ENCODE measurements at places on chromosomes 3 and 15.

DNA sequence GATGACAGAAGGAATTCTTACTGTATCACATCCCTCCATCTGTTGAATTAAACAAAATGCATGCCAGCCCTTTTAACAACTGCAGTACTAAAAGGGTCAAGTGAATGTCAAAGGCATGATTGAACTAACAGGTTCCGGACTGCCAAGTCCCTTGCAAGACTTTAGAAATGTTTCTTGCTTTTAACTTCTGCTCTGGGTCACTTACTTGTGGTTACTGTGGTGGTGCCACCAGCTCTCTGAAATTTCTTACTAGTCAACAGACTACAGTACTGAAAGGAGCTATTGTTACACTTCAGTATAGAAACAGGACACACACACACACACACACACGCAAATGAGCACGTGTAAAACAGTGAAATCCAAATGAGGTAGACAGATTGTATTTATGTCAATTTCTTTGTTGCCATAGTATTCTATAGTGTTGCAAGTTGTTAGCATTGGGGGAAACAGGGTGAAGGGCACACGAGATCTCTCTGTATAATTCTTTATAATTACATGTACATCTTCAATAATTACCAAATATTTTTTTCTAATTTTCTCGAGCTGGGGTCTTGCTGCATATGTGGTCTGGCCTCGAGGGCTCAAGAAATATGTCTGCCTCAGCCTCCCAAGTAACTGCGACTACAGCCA, 79.9 kb upstream of the SLC25A26 start:
- no peak for DNase-seq

DNA sequence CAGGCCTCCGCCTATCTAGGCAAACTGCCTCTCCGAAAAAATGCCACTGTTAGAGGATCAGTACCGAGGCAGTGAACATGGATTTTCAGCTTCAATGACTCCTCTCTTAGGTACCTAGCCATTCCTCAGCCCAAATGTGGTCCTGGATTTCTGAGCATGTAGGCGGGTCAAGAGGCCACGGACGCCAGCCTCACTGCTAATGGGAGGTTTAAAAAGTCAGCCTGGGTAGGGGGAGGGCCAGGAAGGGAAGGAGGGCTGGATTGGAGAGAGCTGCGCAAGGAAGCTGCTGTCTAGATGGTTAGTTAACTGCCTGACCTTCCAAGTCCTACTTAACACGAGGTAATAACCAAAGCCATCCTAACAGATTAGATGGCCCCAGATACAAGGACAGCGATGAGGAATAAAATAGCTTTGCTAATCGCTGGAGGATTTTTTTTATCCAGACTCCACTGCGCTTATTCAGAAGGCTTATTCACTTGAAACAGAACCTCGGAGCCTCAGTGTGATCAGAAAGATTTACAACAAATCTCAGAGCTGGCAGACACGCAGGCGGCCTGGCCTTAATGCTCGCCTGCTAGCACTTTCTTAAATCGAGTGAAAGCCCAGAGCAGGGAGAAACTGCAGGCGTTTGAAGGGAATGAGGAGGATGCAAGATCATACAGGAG, 34.3 kb downstream of the TLE3 start:
- no peak for DNase-seq

GRCh38 chr15:57476533-57476975, 100.2 kb downstream of the CGNL1 start:
- no peak for DNase-seq

- no peak for DNase-seq
Measured at GRCh38 chr3:168959731-168960130, 703.8 kb downstream of the MECOM start.

DNA sequence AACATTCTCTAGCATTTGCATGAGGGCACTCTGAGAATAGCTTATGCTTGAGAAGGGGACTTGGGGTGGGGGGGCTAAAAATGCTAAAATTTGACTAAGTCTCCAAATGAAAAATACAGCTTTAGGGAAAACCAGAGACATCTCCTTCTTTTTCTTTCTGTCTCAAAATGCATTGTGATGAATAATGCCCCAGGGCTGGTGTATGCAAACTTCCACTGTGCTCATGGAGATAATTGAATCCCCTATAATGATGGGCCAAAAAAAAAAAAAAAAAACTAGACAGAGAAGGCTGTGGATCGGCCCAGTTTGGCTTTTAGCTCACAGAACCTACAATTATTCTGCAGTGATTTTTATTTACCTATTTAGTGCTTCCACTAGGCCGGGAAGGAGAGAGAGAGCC, 147.9 kb upstream of the RORA start:
- no peak for DNase-seq

DNA sequence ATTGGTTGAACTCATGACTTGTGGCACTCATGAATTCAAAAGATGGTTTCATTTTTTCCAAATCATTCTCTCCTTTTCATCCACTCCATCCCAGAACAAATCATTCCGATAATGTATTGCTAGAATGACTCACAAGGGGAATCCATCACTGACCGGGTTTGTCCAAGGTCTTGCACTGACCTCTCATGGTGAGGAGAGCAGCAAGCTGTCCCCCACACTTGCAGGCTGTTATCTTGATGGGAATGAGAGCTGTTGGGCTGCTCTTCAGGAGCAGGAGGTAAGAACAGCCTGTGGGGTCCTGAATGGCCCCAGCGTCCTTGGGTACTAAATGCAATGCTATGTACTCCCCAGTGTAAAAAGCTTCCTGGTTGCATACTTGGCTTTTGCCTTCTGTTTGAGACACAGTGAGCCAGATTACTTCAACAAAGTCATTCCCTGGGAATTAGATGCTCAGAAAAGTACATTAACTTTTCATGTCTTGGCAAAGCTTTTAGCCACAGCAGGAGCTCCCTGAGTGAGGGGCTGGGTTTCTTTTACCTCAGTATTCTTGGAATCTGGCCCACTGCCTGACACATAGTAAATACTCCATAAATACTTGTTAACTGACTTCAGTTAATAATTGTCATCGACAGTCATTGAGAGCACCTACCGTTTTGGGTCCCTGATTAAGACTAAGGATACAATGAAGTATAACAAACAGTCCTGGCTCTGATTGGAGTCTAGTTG, 24.1 kb downstream of the CCNL1 start:
- no peak for DNase-seq

DNA sequence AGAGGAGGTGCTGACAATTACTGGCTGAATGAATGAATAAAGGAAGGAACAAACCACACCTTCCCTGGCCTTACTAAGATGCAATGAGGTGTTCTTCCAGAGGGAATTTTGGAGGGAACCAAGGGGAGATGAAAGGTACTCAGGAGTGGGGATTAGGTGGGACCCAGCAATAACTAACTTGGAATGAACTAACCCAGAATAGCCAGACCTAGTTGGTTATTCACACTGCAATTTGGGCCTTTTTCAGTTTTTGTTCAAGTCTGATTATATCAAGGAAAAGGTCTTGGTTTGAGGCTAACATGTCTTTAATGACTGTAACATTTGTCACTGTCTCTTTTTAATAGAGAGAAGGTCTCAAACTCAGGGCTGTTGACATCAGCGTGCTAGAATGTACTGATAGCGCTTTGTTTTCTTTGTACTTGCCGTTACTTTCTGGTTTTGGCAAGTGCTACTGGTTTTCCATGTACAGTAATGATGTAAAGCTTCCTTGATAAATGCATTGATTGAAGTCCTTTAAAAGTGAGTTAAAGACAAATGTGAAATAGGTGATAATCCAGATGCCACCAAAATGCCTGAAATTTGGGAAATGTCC, 3.2 kb upstream of the PLXND1 start:
- no peak for DNase-seq

- DNase-seq: no peak
Measured at GRCh38 chr15:58307313-58307961, 124.4 kb upstream of the LIPC start.

DNA sequence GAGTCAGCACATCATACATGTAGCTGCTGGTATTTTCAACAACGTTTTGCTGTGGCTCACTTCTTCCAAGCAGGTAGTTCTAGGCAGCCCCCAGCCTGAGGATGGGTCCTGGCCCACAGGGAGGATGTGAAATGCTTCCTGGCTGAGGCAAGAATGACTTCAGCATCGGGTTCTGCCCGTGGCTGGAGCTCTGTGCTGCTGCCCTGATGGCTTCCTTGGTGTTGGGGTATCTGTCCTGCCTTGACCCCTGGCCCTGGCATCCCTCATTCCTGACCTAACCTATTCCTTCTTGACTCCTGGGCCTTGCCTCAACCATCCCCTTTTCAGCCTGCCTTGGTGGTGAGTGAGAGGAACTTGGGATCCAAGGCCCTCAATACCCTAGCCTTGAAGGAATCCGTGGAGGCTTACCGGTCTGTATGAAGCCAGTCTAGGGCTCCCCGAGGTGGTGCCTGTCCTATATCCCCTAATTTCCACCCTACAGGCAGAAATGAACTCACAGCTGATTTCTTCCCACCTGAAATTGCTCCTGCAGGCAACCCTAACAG, 300.6 kb downstream of the TLE3 start:
- DNase-seq: no peak

- peak; percentile 76 for DNase-seq
Measured at GRCh38 chr3:172294223-172294806, 153.9 kb downstream of the GHSR start.

DNA sequence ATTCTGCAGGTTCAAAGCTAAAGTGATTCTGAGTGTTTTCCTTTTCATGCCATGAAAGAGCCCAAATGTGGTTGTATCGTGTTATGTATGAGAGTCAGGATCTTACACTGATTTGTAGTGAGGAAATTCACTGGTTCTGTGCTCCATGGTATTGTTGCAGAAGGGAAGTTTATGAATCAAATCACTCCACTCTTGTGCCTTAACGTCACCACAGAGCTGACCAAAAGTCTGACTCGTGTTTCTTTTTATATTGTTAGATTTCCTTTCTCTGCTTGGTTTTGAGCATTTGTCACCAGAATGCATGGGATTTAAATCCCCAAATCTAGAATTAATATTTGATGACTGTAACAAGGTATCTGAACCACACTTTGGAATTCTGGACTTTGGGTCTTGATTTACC, 29.1 kb upstream of the SLC30A4 start:
- peak; percentile 1 for DNase-seq

DNA sequence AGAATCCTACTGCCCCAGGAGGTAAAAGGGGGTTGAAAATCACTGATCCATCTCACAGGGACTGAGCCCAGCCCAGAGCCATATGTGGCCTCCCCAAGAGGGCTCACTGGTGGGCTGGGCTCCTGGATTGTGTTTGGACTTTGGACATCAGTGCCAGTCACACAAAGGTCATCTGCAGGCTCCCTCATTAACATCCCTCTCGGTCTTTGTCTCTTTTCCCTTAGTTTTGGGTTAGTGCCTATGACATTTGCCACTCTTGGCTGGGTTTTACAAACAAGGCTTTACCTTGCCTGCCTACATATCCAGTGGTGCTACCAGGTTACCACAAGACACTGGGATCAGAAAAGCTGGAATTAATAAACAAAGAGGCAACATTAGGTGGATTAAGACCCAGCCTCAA, 27.9 kb downstream of the IFT122 start:
- DNase-seq: no peak

DNA sequence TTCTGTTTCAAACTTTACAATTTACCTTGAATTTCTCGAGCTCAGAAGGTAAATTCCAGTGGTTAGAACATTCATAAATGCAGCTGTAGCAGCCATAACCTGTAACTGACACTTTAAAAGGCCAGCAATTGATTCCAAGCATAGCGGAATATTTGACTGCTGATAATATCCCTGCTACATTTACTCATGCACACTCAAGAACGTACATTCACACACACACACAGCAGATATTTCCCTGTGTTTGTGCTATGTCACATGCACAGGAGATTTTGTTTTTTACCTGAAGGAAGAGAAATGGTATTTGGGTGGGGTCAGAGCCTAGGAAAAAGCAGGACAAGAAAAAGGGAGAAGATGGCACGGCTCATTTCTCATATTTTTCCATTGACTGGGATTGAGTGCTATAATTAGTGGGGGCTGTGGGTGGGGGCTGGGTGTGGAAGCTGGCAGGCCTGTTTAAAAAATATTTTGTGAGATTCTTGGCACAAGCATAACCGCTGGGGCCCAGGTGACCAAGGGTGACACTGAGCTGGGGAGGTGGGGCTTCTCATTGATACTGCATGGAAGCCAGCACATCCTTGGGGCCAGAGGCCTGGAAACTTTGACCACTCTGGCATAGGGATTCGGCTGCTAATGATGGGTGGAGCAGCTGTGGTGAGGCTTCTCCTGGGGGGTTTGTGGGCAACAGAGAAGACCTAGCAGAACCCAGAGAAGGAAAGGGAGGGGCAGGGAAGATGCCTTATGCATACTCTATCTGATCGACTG, 88.9 kb upstream of the TPRG1 start:
- DNase-seq: no peak

DNA sequence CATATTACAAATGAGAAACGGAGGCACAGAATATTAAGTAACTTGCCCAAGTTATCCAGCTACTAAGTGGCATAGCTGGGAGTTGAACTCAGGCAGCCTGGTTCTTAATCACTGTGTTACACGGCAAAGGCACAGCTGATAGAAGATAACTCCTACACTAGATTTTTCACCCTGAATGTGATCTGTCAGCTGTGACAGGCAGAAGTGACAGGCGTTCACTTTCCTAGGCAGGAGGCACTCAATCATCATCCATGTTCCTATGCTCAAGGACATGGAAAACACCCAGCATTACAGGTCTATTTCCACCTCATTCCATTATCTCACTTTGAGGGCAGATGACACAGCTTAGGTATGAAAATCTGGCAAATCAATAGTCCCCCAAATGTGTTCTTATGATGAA, 35.6 kb downstream of the TBC1D2B start:
- no peak for DNase-seq

GRCh38 chr3:14199641-14200040, 21.0 kb downstream of the LSM3 start:
- no peak for DNase-seq

- DNase-seq: no peak
Measured at GRCh38 chr15:70118599-70118998, 20.9 kb upstream of the TLE3 start.

- no peak for DNase-seq
Measured at GRCh38 chr3:49006408-49007067, 653 bp upstream of the WDR6 start.

DNA sequence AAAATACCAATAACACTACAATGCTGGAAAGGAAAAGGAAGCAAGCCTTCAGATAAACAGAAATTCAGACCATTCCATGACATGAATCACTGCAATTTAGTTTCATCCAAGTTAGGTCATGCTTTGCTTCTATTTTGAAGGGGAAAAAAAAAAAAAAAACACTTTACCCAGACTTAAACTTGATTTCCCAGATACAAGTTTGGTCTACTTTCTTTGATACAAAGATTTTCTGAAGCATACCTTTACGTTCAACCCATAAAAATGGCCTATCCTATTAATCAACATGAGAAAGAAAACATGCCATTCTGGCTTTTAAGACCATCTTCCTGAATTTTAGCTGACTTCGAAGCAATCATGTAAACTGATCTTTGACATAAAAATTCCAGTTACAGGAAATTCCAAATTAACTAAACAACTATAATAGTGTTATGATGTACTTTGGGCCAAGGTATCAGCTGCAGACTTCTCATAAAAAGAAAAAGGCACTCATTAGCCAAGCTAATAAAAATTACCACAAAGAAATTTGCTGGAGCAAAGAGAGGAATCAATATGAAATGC, 12.6 kb downstream of the OSBPL10 start:
- DNase-seq: no peak

DNA sequence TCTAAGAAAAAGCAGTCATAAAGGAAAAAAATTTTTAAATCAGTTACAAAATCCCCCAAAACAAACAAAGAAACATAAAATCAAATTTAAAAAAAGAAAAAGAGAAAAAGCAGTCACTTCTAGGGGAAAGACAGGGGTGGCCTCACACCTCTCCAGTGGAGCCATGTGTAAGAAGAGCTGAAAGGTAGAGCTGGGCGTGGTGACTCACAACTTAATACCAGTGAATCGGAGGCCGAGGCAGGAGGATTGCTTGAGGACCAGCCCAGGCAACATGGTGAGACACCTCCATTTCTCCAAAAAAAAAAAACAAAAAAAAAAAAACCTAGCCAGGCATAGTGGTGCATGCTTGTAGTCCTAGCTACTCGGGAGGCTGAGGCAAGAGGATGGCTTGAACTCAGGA, 14.7 kb downstream of the MESD start:
- no peak for DNase-seq
